ENCODE measurements at places on chromosomes 6 and 20. TPM values are rescaled to one million over a fixed set of nuclear protein-coding genes. Genes with fewer than 3 reads are reported as not detected.

DNA sequence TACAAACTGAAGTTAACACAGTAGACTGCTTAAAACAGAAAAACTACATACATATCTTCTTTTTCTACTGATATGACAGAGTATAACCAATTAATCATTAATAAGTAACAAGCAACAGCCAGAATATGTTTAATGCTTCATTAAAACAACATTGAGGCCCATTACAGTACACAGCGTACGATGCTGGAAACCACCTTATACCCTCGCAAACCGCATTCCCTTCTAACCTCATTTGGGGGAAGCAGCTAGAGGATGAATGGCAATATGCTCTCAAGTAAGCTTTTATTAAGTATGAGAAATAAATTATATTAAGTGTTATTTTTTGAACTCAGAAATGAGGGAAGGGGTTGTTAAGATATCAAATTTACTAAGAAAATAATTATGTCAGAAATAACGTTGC, 142.4 kb downstream of the GMDS start:
- no peak for DNase-seq
- no peaks in the 10 kb centered on the region for H3K27me3 ChIP-seq
- no peak overlapping the region for H3K4me3 ChIP-seq

DNA sequence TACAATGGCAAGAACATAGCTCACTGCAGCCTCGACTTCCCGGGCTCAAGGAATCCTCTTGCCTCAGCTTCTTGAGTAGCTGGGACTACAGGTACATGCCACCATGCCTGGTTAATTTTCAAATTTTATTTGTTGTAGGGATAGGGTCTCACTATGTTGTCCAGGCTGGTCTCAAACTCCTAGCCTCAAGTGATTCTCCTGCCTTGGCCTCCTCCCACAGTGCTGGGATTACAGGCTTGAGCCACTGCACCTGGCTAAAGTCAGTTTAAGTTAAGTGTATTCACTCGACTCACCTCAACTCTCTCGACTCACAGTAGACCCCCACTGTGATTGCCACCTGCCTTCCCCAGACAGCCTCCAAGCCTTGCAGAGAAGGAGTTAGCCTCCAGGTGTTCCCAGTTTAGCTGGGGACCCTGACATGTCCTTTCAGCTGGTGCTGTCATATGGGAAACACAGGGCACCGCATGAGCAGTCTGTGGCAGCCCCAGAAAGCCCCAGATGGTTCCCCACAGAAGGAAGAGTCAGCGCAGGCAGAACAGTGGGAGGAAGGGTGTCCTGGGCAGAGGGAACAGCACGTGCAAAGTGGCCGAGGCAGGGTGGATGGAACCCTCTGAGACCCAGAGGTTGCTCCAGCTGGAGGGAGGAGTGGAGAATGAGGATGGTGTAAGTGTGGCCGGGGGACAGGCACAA, 40.4 kb downstream of the CEBPB start:
- H3K27me3 ChIP-seq = no peaks in the 10 kb centered on the region
- no peak overlapping the region for H3K4me3 ChIP-seq
- no peak overlapping the region for H3K27ac ChIP-seq
- no peak for DNase-seq
- H3K36me3 ChIP-seq = no peaks in the 10 kb centered on the region
- no peaks in the 10 kb centered on the region for H3K4me1 ChIP-seq

DNA sequence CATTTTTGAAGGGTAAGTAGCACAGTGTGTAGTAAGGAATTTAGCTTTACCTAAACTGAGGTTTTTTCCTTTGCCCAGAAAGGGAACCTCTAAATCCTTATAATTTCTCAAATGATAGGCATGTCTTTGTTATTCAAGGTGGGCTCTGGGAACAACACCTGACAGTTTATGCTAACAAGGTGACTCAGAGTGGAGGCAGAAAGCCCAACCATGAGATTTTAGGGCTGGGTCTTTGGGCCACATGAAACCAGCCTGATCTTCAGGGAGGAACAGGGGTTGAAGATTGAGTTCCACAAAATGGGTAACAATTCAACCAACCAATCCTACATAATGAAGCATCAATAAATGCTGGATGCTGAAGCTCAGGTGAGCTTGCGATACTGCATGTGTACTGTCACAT, 46.6 kb downstream of the PRSS35 start:
- H3K27me3 ChIP-seq = no peaks in the 10 kb centered on the region
- H3K27ac ChIP-seq = no peak overlapping the region
- no peaks in the 10 kb centered on the region for H3K36me3 ChIP-seq
- DNase-seq = no peak

DNA sequence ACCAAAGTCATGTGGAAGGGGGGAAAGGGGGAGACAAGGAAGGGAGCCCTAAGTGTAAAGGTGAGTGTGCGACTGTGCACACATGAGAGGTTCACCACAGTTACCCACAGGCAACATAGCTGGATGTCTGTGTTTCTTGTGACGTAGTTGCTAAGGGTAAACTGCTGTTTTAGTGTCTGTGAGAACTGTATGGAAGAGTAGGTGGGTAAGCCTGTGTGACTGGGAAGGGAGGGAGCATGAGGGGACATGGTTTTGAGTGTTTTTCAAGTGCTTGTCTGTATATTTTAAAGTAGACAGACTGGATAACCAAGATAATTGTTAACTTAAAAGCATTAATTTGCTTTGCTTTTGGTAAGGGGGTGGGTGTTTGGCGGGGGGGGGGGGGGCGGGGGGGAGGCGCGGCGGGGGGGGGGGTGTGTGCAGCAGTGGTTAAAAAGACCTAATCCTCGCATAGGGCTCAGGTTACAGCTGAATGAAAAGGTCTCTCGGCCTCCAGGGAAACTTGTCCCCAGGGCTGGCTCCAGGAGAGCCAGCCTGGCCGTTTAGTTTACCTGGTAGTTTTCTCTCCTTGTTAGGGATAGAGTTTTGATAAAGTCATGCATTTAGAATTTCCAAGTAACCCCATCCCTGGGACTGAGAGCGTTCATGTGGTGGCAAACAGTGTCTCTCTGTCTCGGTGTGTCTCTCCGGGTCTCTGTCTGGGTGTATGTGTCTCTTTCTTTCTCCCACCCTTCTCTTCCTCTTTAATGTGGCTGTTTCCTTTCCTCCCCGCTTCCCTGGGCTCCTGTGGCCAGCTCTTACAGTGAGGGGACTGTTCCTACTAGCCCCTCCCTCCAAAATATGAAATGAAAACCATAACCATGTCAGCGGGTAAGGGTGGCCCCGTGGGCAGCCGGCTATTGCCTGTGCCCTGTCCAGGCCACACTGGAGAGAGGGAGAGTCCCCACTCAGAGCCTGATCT, 3.4 kb downstream of the SCUBE3 start:
- no peak overlapping the region for H3K27ac ChIP-seq
- peaks cover 24% of the 10 kb centered on the region for H3K4me1 ChIP-seq
- no peaks in the 10 kb centered on the region for H3K36me3 ChIP-seq
- peaks cover 36% of the 10 kb centered on the region for H3K27me3 ChIP-seq
- no peak for DNase-seq

DNA sequence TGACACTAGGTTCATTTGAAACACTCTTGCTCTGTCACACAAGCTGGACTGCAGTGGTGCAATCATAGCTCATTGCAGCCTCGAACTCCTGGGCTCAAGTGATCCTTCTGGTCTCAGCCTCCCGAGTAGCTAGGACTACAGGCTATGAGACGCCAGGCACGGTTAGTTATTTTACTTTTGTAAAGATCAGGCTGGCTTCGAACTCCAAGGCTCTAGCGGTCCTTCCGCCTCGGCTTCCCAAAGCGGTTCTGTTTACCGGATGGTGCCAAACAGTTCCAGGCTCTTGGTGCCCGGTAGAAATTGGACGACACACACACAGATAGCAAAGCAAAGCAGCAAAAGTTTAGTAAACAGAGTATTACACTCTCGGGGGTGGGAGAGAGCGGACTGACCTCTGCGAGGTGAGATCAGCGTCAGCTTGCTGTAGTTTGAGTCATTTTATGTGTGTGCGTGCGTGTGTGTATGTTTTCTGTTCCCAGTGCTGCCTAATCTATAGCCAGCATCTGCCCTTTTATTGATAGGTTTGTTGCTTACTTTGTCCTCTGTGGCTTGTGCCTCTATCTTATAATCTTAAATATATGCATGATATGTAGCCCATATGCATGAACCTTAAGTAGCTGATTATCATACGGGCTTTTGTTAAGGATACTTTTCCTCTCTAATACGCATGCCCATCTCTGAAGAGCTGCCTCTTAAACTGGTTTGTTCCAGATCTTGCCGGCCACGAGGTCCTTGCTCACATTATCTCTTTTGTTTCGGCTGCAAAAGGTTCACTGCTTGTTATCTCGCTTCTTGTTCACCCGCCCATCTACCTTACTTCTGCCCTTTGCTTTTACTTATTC, 75.2 kb downstream of the OR2B2 start:
- peak overlapping the region; percentile 68 for H3K4me3 ChIP-seq
- H3K36me3 ChIP-seq = no peaks in the 10 kb centered on the region
- no peaks in the 10 kb centered on the region for H3K27me3 ChIP-seq
- DNase-seq = peak; percentile 62
- peak overlapping the region; percentile 94 for H3K27ac ChIP-seq

DNA sequence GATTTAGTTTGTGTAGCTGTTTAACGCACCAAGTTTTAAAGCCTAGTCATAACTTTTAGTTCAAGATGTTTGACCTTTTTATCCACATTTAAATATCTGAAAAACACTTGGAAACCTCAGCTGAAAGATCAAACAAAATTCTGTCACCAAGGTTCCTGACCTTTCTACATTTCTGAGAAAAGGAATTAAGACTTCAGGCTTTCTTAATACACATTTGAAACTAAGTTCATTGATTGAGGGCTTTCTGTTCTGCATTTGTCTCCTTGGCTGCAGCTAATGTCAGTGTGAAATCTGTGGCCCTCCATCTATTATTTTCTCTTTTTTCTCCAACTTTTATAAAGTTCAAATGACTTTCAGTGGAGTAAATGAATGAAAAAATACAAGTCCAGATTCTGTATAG, 22.7 kb upstream of the FBXL4 start:
- no peak overlapping the region for H3K4me3 ChIP-seq
- H3K27me3 ChIP-seq = no peaks in the 10 kb centered on the region
- DNase-seq = no peak

Gene TTPAL
- 5.4 TPM for total RNA-seq

Gene EGFL8
- total RNA-seq = 0.87 TPM

Gene SHLD1
- 1.3 TPM for total RNA-seq

Gene PNISR
- 320 TPM for total RNA-seq

Gene CALHM4
- not detected for total RNA-seq

Gene MUC22
- total RNA-seq = not detected

Measured in stomach (tissue), 19 donors.